ENCODE measurements at places on chromosomes 13 and 19.
A peak's percentile ranks its signal among the peaks of the same experiment; 100 is the strongest.

DNA sequence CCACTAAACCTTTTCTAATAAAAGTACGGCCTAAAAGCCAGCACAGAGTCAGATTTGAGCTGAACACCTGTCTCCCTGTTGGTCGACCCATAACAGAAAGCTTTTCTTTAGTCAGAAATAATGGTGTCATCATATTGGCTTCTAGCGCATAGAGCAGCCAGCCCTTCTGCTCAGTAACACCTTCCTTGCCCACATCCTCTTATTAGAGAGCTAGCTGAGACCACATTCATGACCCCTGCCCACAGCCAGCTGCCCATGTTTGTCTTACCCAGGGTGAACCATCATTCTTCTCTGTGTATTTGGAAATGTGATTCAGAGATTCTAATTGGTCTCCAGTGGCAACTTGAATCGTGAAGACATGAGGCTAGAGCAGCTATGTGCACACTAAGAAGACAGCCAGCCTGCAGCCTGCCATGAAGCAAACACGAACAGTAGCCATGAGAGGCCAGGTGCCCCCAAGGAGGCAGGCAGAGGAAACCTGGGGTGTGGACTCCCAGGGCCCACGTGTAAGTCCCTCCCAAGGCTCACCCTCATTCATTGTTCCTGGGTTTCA lies 82.3 kb upstream of the PDCD5 start:
- no peak for DNase-seq

- no peak for DNase-seq
These were observed 321.2 kb downstream of the IRS2 start for GRCh38 chr13:109465148-109465547.

GRCh38 chr19:33054623-33055022 lies 10.1 kb downstream of the RHPN2 start:
- DNase-seq = no peak

- DNase-seq = no peak
These were observed 89.9 kb downstream of the COL4A2 start for GRCh38 chr13:110396913-110397381.

DNA sequence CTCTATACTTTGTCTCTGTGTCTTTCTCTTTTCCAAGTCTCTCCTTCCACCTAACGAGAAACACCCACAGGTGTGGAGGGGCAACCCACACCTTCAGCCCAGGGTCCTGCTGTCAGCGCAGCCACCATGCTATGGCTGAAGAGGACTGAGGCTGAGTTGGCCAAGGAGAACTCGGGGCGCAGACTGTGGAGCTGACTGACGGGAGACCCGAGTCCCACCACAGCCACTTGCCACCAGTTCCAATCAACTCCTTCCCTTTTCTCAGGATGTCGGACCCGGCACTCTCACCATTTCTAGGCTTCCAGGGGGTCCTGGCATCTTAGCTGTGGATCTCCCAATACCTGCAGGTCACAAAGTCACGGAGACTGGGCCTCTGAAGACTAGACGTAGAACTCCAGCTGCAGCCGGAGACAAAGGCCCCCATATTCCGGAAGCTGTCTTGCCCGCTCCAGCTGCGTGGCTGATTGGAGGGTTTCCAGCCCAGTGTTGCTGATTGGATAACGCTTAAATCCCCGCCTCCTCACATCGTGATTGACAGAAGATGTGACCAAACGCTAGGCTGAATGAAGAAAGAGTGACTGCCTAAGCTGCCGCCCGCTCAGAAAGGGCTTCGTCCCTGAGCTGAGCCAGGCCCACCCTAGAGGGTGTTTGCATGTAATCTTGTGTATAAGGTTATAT lies 63.6 kb downstream of the ZNF429 start:
- peak; percentile 23 for DNase-seq

GRCh38 chr13:45021250-45021649 lies 31.9 kb downstream of the GPALPP1 start:
- no peak for DNase-seq
